ENCODE measurements at places on chromosomes 12 and 14.

- DNase-seq: no peak
Observed at GRCh38 chr14:23296012-23296777, 6.5 kb downstream of the PPP1R3E start.

- DNase-seq: no peak
Observed at GRCh38 chr12:57883700-57884099, 37.2 kb upstream of the CTDSP2 start.

DNA sequence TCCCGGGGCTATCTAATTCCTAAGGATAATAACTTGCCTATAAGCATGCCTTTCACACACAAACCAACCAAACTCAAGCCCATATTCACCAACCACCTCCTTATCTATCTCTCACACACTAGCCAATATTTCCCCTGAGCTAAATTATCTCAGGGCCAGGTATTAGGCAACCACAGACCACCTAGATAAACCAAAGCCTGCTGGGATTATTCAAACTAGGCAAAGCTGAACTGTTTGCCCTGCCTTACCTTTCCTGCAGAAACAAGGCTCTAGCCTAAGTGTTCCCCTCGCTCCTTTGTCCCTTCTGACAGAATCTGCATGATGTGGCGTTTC is 114.7 kb upstream of the EEA1 start:
- no peak for DNase-seq

DNA sequence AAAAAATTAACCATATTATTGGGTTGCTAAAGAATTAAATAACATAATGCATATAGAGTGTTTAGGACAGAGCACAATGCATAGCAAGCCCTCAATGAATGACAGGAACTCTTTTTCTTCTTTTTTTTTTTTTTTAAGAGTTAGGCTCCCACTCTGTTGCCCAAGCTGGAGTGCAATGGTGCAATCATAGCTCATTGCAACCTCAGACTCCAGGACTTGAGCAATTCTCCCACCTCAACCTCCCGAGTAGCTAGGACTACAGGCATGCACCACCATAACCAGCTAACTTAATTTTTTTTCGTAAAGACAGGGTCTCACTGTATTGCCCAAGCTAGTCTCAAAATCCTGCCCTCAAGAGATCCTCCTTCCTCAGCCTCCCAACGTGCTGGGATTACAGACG is 20.5 kb upstream of the MTERF2 start:
- no peak for DNase-seq

- no peak for DNase-seq
Observed at GRCh38 chr14:81727218-81727617, 193.6 kb upstream of the SEL1L start.

DNA sequence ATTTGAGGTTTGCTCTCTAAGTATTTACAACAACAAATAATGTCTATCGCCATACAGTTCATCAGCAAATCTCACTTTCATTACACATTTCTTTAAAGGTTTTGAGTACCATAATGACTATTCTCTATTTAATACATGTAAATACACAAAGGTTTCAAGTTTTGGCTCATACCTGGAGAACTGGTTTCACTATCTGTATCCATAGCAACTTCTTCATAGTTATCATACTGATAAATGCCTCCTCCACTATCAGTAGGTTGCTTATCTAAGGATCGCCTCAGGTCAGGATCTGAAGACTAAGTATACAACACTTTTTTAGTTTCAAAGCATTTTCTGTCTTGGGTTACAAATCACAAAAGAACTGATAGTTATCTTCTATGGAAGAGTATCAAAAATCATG is 21.4 kb downstream of the ZFC3H1 start:
- no peak for DNase-seq
